ENCODE measurements at places on chromosomes 7 and 10.

DNA sequence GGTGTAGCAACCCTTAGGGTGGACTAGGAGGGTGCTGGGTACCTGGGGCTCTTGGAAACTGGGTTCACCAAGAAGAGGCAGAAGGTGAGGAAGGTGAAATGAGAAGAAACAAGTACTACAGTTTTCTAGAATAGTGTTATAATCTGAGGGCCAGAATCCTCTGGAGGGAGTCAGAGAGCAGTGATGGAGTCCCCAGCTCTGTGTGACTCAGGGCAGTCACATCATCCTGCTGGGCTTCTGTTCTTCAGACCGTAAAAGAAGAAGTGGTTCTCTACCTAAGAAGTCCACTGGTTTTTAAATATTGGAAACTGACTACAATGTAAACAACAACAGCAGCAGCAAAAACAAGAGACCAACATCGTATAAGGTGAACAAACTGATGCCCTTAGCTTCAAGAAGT lies 197.3 kb downstream of the PRPF18 start:
- no peak for DNase-seq

GRCh38 chr10:51020200-51020599 lies 54.1 kb upstream of the PRKG1 start:
- no peak for DNase-seq

DNA sequence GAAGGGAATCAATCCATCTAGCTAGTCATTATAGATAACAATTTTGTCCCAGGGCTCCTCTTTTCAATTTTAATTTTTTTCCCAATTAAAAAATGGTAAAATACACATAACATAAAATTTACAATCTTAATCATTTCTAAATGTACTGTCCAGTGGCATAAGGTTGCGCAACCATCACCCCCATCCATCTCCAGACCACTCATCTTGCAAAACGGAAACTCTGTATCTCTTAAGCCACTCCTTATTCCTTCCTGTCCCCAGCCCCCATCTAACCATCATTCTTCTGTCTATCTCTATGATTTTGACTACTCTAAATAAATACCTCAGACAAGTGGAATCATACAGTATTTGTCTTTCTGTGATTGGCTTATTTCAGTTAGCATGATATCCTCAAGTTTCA lies 46.1 kb upstream of the RAB18 start:
- no peak for DNase-seq

- no peak for DNase-seq
Measured at GRCh38 chr7:157412021-157412443, 75.2 kb downstream of the DNAJB6 start.

GRCh38 chr10:43304687-43305333 lies 37.9 kb upstream of the RASGEF1A start:
- peak; percentile 60 for DNase-seq

- DNase-seq, result no peak
Measured at GRCh38 chr7:50335795-50336754, 31.6 kb downstream of the IKZF1 start.

GRCh38 chr10:63843107-63843506 lies 321.9 kb downstream of the REEP3 start:
- DNase-seq, result no peak

DNA sequence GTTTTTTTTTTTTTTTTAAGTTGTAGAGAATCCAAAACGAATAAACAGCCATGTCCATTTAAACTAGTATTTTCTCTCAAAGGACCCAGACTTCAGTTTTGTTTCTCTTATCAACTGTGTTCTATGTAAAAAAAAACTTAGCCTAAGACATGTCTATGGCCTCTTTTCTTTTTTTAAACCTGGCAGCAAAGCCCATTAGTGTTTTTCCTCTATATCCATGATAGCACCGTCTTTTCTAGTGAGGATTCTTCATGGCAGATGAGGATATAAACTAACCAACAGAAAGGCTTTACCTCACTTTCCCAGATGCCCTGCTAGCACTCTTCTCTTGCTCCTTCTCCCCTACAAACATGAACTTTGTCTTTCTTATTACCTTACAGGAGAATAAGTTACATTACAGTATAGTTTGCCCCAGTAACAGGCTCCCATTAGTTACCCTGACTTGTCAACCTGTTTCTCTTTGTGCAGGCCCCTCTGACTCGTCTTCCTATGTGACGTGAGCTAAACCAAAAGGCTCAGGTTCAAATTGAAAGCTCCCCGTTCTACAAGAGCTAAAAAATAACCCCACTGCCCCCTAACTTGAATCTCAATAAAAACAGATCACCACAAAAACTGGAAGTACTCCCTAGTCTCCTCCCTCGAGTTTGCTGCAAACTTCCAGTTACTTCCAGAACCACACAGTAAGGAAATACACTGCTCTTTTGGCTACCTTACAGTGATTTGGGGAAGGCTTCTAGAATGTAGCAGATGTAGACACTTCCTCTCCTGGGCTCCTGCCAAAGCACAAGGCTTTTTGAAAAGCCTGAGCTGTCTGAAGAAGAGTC lies 20.1 kb downstream of the P4HA1 start:
- no peak for DNase-seq

- no peak for DNase-seq
Measured at GRCh38 chr7:71424166-71425035, 292.5 kb downstream of the GALNT17 start.

- DNase-seq, result no peak
Measured at GRCh38 chr10:78301891-78302738, 268.5 kb downstream of the RPS24 start.

DNA sequence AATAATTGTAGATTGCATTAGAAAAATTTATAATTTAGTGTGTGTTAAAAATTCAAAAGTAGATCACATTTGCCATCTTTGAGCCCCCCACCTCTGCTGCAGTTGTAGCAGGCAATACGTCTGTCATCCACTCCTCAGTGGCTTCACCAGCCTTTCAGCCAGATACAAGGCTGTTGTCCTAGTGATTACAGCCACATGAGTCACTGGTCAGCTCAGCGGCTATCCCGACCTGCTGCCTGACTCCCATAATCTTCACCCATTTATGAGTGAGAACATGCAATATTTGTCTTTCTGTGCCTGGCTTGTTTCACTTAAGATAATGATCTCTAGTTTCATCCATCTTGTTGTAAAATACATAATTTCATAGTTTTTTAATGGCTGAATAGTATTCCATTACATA lies 9.2 kb downstream of the OR2A5 start:
- no peak for DNase-seq

DNA sequence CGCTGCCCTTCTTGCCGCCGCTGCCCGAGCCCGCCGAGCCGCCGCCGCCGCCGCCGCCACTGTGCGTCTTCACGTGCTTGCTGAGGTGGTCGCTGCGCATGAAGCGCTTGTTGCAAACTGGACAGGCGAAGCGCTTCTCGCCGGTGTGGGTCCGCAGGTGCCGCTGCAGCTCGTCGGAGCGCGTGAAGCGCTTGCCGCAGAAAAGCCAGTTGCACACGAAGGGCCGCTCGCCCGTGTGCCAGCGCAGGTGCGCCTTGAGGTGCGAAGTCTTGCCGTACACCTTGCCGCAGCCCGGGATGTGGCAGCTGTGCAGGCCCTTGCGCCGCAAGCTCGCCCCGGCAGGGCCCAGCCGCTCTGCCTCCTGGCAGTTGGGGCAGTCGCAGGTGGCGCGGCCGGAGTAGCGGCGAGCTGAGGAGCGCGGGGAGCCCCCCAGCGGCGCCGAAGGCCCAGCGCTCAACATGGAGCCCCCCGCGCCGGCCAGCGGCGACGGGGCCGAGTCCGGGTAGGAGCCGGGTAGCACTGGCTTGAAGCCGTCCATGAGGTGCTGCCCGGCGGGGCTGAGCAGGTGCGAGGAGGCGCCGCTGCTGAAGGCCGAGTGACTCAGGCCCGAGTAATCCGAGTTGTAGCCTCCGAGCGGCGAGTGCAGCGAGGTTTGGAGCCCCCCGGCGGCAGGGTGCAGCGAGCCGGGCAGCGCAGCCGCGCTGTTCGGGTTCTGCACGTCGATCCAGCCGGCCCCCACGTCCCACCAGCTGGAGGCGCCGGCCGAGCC lies 2.1 kb downstream of the SP8 start:
- peak; percentile 65 for DNase-seq

DNA sequence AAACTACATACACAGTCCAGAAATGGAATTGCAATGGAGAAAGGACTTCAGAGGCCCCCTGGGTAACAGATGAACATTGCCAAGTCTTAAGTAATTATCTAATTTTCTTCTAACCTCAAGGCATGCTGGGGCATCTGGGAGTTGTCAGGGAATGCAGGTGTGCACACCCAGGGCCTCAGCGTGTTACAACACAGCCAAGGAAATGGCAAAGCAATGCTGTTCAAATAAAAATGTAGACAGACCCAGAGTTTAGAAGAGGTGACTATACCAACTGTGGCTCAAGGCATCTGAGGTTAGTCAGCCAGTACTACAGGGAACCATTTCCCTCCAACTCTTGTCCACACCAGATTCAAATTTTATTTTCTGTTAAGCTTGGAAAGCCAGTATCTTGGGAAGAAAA lies 73.6 kb downstream of the CCDC3 start:
- DNase-seq, result no peak

DNA sequence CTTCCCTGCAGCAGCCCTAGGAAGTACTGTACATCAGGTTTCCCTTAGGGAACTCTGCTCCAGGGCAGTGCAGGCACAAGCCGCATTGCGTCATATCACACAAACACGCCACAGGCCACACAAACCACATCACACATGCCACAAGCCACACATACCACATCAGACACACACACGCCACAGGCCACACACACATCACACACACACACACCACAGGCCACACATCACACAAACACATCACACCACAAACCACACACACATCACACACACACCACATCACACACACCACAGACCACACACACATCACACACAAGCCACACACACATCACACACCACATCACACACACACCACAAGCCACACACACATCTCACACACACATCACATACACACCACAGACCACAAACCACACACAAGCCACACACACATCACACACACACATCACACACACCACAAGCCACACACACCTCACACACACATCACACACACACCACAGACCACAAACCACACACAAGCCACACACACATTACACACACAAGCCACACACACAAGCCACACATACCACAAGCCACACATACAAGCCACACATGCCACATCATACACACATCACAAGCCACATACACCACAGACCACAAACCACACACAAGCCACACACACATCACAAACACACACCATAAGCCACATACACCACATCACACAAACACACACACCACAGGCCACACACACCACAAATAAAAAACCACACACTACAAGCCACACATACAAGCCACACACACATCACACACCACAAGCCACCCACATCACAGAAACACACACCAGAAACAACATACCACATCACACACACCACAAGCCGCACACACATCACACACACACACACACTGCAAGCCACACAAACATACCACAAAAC lies 53.4 kb downstream of the TMEM209 start:
- DNase-seq, result no peak

- peak; percentile 31 for DNase-seq
Measured at GRCh38 chr7:126689037-126689436, 563.7 kb downstream of the GRM8 start.

- no peak for DNase-seq
Measured at GRCh38 chr7:130379921-130380860, at the start of gene CPA1. Gene CPA1, plus strand, starts transcription at chr7:130380494. Its CDS starts 27 bp downstream, at chr7:130380521.

DNA sequence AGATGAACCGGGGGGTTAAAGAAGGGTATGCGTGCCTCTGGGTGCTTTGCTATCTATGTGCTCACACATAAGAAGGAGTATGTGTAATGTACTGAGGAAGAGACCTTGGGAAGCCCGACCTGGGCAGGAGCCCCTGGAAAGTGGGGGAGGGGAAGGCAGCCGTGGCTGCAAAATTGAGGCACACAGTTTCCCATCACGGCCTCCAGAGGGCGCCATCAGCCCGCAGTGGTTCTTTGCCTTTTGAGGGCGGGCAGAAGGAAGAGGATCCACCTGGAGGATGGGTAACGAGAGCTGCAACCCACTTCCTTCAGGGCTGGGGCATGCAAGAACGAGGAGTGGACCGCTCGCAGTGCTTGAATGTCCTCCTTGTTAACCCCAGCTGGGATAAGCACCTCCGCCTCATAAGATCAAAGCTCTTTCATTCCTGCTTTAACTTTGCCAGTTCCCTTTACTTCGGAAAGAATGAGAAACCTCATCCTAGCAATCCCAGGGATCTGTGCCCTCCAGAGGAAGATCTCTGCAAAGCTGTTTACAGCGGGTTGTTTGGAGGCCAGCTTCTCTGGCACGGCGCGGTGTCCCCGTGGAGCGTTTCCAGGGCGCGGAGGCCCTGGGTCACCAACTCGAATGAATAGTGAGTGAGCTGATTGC lies 77.9 kb downstream of the PCGF5 start:
- DNase-seq, result peak; percentile 82

DNA sequence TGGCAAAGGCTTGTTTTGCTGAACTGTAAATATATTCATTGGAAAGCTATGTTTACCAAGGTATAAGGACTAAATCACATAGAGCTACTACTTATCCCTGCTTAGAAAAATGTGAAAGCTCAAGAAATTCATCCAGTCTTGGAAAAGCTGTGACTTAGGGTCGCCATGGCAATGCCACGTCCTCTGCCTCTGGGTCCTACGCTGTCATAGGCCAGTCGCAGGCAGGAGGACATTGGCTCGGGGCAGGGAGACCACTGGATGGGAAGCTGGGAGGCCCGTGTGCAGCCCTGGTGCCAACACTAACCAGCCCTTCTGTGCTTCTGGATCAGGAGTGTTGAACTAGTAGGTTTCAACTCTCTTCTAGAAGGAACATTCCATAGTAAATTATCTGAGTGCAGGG lies 67.3 kb upstream of the PDZD8 start:
- DNase-seq, result no peak

GRCh38 chr7:30936650-30937245 lies 25.1 kb downstream of the AQP1 start:
- DNase-seq, result no peak

GRCh38 chr7:50940621-50941020 lies 157.9 kb upstream of the GRB10 start:
- DNase-seq, result no peak

DNA sequence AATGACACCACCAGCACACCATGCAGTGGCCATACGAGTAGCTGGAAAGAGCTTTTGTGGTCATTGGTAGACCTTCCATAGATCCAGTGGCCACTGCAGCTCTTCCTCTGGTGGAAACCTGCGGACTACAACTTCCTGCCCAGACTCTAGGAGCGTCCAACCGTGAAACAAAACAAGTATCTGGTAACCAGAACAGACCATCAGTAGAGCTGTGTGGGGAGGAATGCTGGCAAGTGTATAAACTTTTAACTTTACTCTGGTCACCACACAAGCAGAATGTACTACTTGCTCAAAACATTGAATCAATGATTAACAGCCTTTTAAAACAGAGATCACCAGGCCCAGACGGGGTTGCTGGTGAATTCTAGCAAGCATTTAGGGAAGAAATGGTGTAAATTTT lies 154.7 kb upstream of the DGKB start:
- DNase-seq, result no peak

- no peak for DNase-seq
Measured at GRCh38 chr7:41232086-41232485, 470.8 kb downstream of the INHBA start.

DNA sequence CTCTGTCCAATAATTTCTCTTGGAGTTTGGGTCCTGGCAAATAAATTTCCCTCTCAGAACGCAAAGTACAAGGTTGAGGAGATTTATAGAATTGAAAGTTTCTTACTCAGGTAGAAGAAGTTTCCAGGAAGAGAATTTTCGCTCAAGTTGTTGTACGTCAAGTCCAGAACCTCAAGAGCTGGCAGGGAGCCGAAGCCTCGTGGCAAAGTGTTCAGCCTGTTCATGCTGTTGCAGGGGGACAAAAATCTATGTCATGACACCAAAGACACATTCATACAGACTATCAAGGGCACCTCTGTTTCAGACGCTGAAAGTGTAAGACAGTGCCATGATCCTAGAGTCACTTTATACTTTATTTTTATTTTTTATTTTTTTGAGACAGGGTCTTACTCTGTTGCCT lies 62.5 kb downstream of the RSU1 start:
- DNase-seq, result no peak
